ENCODE measurements at places on chromosomes 1 and 21.

DNA sequence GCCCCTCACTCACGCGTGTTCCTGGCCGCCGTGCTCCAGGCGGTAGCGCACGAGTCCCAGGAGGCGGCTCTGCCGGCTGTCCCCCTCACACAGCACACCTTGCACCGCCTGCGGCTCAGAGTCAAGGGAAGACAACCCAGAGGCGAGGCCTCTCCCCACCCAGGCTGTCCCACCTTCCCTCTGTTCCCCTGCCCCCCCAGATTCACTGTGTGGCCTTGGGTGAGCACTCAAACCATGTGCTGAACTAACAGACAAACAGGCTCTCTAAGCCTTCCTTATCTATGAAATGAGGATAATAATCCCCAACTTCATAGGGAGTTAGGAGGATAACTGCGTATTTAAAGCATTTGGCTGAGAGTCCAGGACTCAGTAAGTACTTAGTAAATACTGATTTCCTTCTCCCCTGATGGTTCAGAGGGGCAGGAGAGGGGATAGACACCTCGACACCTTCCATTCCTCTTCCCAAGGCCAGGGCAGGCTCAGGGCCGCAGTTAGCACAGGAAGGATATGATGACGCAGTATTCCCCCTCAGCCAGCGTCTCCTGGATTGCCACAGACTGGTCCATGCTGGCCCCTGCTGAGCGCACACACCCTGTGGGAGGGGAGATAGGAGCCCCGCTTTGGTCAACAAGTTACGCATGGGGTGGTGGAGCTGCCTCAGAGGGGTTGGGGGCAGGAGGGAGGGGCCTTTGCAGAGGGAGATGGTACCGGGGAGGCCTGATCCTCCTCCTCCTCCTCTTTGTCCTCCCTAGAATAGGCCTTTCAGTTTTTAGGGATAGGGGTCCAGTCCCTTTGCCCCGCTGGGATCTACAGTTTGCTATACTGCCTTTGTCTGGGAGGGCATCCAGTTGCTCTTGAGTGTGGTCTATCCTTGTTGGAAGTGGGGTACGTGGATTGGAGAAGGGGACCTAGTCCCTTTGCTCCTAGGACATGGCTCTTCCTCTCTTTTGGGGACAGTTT is 830 bp downstream of the INPP5B start:
- DNase-seq: no peak

GRCh38 chr1:15382601-15383518 is 26.8 kb upstream of the EFHD2 start:
- DNase-seq: no peak

DNA sequence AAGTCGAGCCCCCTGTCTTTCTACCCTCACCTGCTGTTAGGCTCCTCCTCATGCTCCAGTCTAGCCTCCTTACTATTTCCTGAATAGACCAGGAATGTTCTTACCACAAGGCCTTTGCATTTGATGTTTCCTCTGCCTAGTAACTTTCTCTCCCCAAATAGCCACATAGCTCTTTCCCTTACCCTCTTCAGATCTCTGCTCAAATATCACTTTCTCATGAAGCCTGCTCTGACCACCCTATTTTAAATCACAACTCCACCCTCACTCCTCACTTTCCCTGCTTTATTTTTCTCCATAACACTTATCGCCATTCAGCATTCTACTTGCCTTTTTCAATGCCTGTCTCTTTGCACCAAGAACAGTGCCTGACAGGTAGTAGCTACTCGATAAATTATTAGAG is 6.6 kb upstream of the CDCA8 start:
- DNase-seq: no peak

- DNase-seq: no peak
Measured at GRCh38 chr1:224696021-224696420, 79.9 kb downstream of the CNIH3 start.

GRCh38 chr1:46096269-46097148 is 35.9 kb downstream of the PIK3R3 start:
- no peak for DNase-seq

- no peak for DNase-seq
Measured at GRCh38 chr1:174577681-174578080, 129.9 kb downstream of the GPR52 start.

GRCh38 chr1:242187816-242188215 is 188.9 kb upstream of the MAP1LC3C start:
- DNase-seq: no peak

GRCh38 chr1:221397141-221397540 is 344.7 kb downstream of the DUSP10 start:
- no peak for DNase-seq

DNA sequence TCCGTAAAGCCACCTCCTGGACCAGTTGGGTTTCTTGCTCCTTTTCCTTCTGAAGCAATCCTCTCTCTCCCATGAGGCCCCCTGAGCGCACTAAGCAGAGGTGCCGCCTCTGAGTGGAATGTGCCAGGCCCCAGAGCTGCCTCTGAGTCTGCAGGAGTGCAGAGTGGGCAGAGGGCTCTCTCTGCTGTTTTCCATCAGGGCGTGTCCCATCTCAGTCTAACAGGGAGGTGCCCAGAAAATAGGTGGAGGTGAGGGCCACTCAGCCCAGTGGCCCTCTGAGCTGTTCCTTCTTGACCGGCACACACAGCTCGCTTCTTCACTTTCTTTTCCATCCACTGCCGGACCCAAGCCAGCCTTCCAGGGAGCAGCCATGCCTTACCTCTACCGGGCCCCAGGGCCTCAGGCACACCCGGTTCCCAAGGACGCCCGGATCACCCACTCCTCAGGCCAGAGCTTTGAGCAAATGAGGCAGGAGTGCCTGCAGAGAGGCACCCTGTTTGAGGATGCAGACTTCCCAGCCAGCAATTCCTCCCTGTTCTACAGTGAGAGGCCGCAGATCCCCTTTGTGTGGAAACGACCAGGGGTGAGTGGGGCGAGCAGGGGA is at the start of gene CAPN9:
CAPN9 (plus strand) TSS at position 262 of the 604 bp plus-strand sequence; CDS start at position 371, 109 bp downstream.
- DNase-seq: no peak

DNA sequence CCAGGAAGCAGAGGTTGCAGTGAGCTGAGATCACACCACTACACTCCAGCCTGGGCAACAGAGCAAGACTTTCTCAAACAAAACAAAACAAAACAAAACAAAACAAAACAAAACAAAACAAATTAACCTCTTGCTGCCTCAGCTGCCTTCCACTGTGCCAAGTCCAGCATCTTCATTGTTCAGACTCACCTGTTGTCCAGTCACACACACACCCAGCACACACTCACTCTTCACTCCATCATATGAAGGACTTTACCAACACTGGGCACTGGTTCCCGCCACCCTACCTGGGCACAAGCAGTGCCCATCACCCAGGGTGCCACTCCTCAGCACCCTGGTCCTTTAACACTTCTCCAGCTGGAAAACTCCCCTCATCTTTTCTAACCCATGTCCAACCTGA is 14.6 kb downstream of the PYCR2 start:
- DNase-seq: no peak

- DNase-seq: no peak
Measured at GRCh38 chr1:186420923-186421322, 40.0 kb downstream of the PDC start.

- no peak for DNase-seq
Measured at GRCh38 chr1:154154534-154155191, at the start of gene NUP210L. TSS of gene NUP210L (minus strand) at chr1:154155073.
